Left kidney (tissue), 8 donors: ENCODE measurements at places on chromosomes 16 and 17. TPM values are rescaled to one million over a fixed set of nuclear protein-coding genes. Genes with fewer than 3 reads are reported as not detected.

PRSS8 gene
- 54.4 TPM for polyA plus RNA-seq

CD300LG gene
- polyA plus RNA-seq: 0.70 TPM

TNFRSF17 gene
- polyA plus RNA-seq: 0.18 TPM

MSLN gene
- 17.1 TPM for polyA plus RNA-seq

CCDC182 gene
- polyA plus RNA-seq: not detected

CCL1 gene
- not detected for polyA plus RNA-seq

KRT16 gene
- polyA plus RNA-seq: not detected

GRCh38 chr17:9824797-9825338 is 856 bp upstream of the GLP2R start:
- no peak for DNase-seq

DNA sequence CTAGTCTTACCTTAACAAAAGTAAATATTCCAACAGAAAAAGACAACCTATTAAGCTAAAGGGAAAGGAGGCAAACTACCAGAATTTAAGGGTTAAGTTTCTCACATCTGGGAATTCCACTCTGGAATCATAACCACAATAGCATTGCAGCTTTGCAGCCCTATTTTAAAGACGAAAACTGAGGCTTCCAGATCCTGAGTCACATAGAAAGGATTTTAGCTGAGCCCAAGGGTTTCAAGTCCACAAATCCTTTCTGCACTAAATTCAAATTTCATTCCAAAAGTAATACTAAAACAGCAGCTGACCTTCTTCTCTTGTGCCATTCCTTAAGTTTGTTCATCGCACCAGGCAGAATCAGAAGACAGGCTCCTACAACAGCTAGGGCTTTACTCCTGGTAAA is 17.8 kb downstream of the XYLT1 start:
- DNase-seq: no peak

GRCh38 chr16:29974291-29975133 is 844 bp downstream of the TAOK2 start:
- no peak for DNase-seq

GRCh38 chr17:35423761-35424160 is 8.5 kb downstream of the SLFN12 start:
- no peak for DNase-seq

DNA sequence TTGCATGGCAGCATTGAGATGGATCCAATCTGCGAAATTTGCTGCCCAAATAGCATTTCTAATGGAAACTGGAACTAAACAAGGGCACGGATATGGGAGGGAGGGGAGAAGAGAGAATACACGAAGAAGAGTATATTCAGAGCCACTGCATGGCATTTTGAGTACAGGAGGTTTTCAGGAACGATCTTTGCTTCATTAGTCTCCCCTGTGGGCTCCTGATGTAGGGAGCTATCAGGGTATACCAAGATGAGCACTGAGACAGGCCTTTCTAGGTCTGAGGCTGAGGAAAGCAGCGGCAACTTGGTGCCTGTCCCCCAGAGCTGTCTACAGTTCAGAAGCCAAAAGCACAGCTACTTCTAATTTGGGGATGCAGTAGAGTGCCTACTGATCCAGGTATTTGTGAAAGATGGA is 257.7 kb upstream of the PMFBP1 start:
- no peak for DNase-seq

- no peak for DNase-seq
Measured at GRCh38 chr17:75317671-75318070, 28.4 kb upstream of the SLC25A19 start.

GRCh38 chr17:45770632-45771270 is 13.4 kb upstream of the CRHR1 start:
- no peak for DNase-seq

- no peak for DNase-seq
Measured at GRCh38 chr16:67199011-67199807, at the start of gene ELMO3. Gene ELMO3, plus strand, starts transcription at chr16:67199131. Its CDS starts 196 bp downstream, at chr16:67199327.

- no peak for DNase-seq
Measured at GRCh38 chr17:29115961-29116803, 64.0 kb downstream of the MYO18A start.

- no peak for DNase-seq
Measured at GRCh38 chr16:12061336-12062055, 85.0 kb downstream of the SNX29 start.

GRCh38 chr17:70767102-70767701 is 597.9 kb downstream of the KCNJ2 start:
- peak; percentile 26 for DNase-seq

GRCh38 chr16:57758331-57759117 is 23.0 kb downstream of the KATNB1 start:
- no peak for DNase-seq

DNA sequence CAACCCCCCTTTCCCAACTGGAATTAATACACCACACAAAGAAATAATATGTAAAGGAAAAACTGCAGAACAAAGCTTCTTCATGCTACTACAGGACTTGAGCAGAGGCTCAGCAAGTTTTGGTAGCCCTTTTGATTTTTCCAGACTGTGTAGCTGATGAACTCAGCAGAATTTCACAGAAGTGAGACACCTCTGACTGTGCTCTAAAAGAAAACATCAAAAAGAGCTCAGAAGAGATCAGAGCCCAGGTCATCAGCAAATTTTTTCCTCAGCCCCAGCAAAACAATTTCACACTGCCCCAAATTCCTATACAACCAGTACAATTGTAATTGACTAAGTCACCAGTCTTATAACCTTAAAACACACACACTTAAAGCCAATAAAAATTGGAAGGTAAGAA is 38.0 kb downstream of the TTC19 start:
- no peak for DNase-seq

DNA sequence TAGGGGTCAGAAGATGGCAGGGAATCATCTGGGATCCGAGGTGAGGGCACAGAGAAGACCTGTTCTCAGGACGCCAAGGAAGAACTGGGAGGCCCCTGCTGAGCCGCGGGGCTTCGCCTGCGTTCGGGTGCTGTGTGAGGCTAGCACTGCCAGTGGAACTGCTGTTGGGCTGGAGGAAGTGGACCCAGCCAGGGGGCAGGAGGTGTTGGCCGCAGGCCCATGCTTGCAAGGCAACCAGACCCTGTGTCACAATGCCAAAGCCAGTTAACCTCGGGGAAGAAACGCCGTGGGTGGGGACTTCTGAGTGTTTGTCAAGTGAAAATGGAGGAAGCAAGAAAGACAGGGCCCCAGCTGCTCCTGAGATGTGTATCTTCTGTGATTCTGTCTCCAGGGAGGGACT is 185.5 kb downstream of the LGALS9B start:
- DNase-seq: no peak

DNA sequence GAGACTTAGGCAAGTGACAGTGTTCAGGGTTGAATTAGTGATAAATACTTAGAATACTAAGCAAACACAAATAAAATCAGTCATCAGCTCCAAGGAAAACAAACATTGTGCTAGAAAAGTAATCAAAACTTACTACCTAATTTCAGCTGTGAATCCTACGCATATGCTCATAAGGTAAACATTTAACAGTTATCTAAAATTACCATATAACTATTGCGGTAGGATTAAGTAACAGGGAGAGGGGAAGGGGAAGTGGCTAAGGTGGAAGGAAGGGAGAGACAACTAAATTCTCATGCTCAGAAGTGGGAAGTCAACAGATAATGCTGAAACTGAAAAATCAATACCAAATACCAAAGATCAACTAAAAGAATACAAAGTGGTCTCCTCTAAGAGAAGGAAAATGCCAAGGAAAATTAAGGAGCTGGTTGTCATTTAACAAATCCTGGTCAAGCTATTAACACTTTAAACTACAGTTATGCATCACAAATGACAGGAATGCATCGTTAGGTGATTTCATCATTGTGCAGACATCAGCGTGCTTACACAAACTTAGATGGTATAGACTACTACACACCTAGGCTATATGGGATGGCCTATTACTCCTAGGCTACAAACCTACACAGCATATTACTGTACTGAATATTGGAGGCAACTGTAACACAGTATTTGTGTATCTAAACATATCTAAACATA is 20.0 kb downstream of the USP32 start:
- no peak for DNase-seq

DNA sequence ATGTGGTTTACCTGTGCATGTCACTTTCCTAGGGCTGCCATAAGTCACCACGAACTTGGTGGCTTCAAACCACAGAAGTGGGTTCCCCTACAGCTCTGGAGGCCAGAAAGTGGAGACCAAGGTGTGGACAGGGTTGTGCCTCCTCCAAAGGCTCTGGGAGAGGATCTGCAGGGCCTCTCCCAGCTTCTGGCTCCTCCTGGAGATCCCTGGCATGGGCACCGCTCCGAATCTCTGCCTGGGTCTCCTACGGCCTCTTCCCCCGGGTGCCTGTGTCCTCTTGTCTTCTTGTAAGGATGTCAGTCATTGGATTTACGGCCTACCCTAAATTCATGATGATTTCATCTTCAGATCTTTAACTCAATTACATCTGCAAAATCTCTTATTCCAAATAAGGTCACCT is 2.5 kb upstream of the SRRM2 start:
- no peak for DNase-seq

- DNase-seq: no peak
Measured at GRCh38 chr17:70868149-70868548, 698.8 kb downstream of the KCNJ2 start.

GRCh38 chr16:89401641-89402445 is 88.5 kb downstream of the ANKRD11 start:
- DNase-seq: no peak

DNA sequence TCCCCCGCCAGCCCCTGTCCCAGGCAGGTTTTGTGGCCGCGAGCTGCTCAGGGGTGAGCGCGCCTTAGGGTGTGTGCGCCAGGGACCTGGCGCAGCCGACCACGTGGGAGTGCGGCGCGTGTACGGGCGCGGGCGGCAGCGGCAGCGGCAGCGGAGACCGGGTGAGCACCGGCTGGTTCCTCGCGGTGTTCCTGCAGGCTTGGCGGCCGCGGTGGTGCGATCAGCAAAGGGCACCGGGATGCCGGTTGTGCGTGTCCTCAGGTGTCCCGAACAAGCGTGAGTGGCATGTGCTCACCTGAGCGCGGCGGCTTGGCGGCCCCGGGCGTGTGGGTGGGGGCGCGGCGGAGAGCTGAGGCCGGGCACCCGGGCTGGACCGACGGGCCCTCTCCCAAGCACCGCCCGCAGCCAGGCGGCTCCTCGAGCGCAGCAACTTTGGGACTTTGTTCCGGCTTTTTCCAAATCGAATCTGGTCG is 381 bp upstream of the HSD11B2 start:
- DNase-seq: no peak
